ENCODE measurements at places on chromosomes 16 and 17. TPM values are rescaled to one million over a fixed set of nuclear protein-coding genes. Genes with fewer than 3 reads are reported as not detected.

DNA sequence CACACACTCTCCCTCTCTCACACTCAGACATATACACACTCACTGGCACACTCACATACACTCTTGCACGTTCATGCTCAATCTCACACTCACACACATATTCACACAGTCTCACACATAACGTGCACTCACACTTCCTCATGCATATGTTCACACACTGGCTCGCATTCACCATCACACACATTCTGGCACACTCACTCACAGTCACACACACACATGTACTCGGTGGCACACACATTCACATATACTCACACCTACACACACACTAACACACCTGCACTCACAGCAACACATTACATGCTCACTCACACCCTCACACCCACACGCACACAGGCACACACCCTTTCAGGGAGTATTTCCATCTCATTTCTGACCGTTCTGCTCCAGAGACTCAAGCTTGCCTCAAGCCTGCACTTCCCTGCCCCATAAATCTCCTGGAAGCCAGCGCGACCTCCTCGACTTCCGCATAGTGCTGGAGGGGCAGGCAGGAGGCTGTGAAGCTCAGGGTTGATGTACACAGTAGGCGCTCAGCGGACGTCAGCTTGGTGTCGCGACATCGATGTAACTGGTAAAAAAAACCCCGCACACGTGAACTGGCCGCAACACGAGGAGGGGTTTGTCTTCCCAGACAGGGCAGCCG lies 66.7 kb upstream of the FOXF1 start:
- DNase-seq, result no peak

DNA sequence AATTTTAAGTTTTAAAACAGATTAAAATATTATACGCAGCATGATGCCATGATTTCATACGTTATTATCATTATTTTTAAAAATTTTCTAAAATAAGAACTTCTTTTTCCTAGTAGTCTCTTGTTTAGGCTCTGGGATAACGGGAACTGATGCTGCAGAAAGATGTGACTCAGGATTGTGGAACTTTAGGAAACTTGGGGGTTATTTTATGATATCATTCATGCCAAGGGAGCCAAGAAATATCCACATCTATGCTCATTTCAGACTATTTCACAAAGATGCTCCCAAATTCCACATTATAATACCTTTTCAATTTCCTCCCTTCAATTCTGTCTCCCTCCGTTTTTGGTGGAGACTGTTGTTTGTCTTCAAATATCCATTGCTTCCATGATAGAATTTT lies 236.4 kb downstream of the HS3ST3A1 start:
- DNase-seq, result no peak

DNA sequence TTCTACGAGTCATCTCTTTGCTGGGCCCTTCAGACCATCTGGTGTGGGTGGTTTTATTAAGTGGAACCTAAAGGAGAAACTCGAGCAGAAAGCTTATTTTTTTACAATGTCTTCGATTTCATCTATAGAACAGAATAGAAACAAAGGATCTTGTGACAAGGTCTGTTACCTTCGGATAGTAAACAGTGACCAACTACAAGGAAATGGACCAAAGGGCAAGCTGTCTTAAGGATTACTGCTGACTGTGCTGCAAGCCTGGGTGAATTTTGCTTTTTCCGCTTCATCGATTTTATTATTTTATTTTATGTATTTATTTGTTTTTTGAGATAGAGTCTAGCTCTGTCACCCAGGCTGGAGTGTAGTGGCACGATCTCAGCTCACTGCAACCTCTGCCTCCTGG lies 348.9 kb upstream of the ERCC4 start:
- no peak for DNase-seq

The TBC1D26 gene
- polyA plus RNA-seq, result 0.03 TPM

The NGFR gene
- polyA plus RNA-seq, result 0.83 TPM

The HYDIN gene
- polyA plus RNA-seq, result 0.13 TPM

- no peak for DNase-seq
Measured at GRCh38 chr16:2484898-2485508, 10.1 kb downstream of the TBC1D24 start.

GRCh38 chr17:64780096-64781013 lies 118.2 kb upstream of the SMURF2 start:
- DNase-seq, result peak; percentile 51

The USH1G gene
- polyA plus RNA-seq, result 0.08 TPM

DNA sequence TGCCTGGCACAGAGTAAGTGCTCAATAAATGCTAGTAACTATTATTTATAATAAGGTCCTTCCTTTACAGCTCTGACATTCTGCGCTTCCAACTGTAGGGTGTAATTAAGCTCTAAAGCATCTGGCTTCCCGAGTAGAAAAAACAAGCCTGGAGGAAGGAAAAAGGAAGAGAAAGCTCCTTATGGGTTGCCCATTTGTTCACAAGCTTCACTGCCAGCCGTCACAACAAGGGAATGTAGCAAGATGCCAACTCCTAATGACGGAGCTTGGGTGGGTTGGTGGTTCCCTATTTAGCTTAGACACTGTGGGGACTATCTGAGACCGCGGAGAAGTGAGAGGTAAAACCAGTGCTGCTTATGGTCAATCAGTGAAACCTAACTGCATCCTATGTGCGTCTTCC lies 7.3 kb upstream of the RPRML start:
- DNase-seq, result no peak

The SCGB1C2 gene
- polyA plus RNA-seq, result not detected

The IRF8 gene
- polyA plus RNA-seq, result not detected

The AATK gene
- 0.22 TPM for polyA plus RNA-seq

The SMPD3 gene
- 0.01 TPM for polyA plus RNA-seq
